Activated T-cell treated with anti-CD3 and anti-CD28 coated beads, Interleukin-2, amount 50 U/mL, for 4 hours (primary cell): ENCODE measurements at places on chromosomes 1 and 21. TPM values are rescaled to one million over a fixed set of nuclear protein-coding genes. Genes with fewer than 3 reads are reported as not detected.

DNA sequence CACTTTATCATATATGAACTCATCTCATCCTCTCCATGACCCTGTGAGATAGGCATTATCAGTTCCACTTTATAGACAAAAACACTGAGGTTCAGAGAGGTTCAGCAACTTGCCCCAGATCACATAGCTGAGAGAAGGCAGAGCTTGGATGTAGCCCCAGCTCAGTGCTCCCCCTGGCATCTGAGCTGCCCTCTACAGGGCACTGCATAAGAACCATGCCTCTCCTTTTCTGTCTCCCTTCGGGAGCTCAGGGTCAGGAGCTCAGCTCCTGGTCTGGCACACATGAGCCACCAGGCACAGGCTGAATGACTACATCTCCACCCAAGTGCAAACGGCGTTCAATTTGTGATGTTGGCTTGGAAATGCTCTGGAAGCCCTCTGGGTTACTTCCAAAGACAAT lies 16.9 kb downstream of the RAB7B start:
- no peak for DNase-seq

GRCh38 chr1:27598295-27598687 lies 5.7 kb downstream of the AHDC1 start:
- DNase-seq, result no peak

GRCh38 chr1:229874609-229875008 lies 192.4 kb upstream of the GALNT2 start:
- DNase-seq, result no peak

DNA sequence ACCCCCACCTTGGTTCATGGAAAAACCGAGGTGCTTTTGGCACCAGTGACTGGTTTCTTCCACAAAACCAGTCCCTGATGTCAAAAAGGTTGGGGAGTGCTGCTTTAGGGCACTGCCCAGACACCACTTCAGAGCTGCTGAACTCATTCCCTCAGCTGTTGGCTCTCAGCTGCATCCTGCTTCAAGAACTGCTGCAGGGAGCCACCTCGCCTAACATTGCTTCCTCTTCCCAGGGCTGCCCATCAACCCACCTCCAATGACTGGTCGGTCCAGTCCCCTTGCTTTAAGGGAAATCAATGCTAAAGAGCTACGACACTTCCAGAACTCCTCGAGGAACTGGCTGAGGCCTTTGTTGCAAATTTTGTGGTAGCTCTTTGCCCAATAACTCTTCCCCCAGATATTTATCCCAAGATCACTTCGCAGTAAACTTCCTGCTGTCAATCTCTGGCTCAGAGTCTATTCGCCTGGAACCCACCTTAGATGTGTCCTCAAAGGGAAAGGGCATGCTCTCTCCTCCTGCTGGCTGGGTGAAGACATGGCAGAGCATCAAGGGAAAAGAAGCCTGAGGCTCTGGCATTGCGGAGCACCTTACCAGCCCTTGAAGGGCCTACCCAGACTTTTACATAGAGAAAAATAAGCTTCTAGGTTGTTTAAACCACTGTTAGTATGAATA lies 29.0 kb downstream of the C1orf52 start:
- no peak for DNase-seq

DNA sequence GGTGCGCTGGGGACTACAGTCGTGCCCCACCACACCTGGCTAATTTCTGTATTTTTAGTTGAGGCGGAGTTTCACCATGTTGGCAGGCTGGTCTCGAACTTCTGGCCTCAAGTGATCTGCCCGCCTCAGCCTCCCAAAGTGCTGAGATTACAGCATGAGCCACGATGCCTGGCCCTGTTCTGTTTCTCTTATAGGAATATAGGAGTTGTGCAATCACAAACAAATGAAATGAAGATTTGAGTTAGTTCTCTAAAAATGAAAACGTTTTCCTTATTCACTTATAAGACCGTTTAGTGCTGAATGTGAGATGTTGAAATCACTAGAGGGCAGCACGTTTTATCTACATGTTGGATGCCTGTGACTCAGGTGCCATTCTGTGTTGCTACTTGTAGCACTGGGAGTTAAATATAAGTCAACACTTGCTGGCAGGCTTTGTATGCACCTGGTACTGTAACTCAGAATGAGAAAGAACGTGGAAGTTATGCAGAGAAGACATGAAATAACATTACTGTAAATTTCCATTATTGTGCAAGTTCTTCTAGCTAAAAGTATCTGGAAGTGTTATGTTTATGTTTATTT lies 45.8 kb downstream of the MIGA1 start:
- DNase-seq, result no peak

Gene GOLT1A
- not detected for total RNA-seq
